ENCODE measurements at places on chromosomes 6 and 20. TPM values are rescaled to one million over a fixed set of nuclear protein-coding genes. Genes with fewer than 3 reads are reported as not detected.

- no peaks in the 10 kb centered on the region for H3K36me3 ChIP-seq
- no peak overlapping the region for H3K4me3 ChIP-seq
- no peaks in the 10 kb centered on the region for H3K27me3 ChIP-seq
- no peak for DNase-seq
- H3K27ac ChIP-seq: no peak overlapping the region
Observed at GRCh38 chr6:124099520-124099919, 295.9 kb downstream of the NKAIN2 start.

GRCh38 chr6:6402006-6402405 is 81.5 kb upstream of the F13A1 start:
- no peak overlapping the region for H3K4me3 ChIP-seq
- H3K4me1 ChIP-seq: no peaks in the 10 kb centered on the region
- H3K27me3 ChIP-seq: peaks cover 10% of the 10 kb centered on the region
- H3K36me3 ChIP-seq: no peaks in the 10 kb centered on the region
- no peak overlapping the region for H3K27ac ChIP-seq
- DNase-seq: no peak

Gene ATP6V1G2
- total RNA-seq: 1.2 TPM

DNA sequence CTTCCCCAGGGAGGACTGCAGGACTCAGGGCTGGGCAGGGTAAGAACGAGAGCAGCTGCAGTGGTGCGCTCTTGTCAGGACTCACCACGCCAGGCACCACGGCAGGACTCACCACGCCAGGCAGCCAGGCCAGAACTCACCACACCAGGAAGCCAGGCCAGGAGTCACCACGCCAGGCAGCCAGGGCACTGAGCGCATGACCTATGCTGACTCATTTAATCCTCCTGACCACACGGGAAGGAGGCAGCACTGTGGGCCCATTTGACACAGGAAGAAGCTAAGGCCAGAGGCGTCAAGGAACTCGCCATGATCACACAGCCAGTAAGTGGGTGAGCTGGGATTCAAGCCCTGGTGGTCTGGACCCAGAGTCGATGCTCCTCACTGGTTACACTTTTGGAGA is 189.3 kb downstream of the PREX1 start:
- peak overlapping the region; percentile 34 for H3K27ac ChIP-seq
- DNase-seq: no peak
- H3K4me3 ChIP-seq: no peak overlapping the region
- peaks cover 11% of the 10 kb centered on the region for H3K4me1 ChIP-seq
- H3K27me3 ChIP-seq: no peaks in the 10 kb centered on the region

DNA sequence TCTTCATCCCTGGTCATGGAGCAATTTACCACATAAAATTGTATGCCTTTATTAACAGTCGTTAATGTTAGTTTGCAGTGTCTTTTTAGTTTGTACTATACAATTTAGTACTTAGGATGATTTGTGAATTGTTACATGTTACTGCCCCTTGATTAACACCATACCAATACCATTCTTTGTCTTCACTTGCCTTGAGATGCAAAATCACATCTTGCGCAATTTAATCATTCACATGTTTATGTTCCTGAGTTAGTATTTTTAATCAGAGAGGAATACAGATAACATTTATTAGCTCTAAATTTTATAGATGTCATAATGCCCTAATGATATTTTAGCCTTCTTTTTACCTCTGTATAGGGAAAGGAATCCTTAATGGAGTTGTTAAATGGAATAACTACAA is 114.1 kb downstream of the SCAF8 start:
- peaks cover 8% of the 10 kb centered on the region for H3K36me3 ChIP-seq
- no peak overlapping the region for H3K4me3 ChIP-seq
- peaks cover 7% of the 10 kb centered on the region for H3K4me1 ChIP-seq

All from activated T-helper 1 cell treated with anti-CD3 and anti-CD28 coated beads, Interleukin-12 subunit alpha, Interleukin-12 subunit beta, Interleukin-2, Interleukin-4 antibody, amounts not matched to agents 30 ng/mL and 10 ng/mL and 1 ng/mL, durations not matched to agents 14 hours and 24 hours and 36 hours (primary cell).